ENCODE measurements at places on chromosomes 11 and 22.

- DNase-seq = no peak
These were observed 123.6 kb upstream of the BID start for GRCh38 chr22:17897858-17898257.

GRCh38 chr11:134346976-134347350, 15.2 kb downstream of the GLB1L2 start:
- no peak for DNase-seq

GRCh38 chr11:87443707-87444106, 406.0 kb downstream of the TMEM135 start:
- DNase-seq = no peak

GRCh38 chr11:115194802-115195110, 309.5 kb downstream of the CADM1 start:
- no peak for DNase-seq

- DNase-seq = no peak
These were observed 76.7 kb downstream of the PISD start for GRCh38 chr22:31585161-31585859.

GRCh38 chr11:117866526-117866925, 9.9 kb downstream of the FXYD6 start:
- no peak for DNase-seq

DNA sequence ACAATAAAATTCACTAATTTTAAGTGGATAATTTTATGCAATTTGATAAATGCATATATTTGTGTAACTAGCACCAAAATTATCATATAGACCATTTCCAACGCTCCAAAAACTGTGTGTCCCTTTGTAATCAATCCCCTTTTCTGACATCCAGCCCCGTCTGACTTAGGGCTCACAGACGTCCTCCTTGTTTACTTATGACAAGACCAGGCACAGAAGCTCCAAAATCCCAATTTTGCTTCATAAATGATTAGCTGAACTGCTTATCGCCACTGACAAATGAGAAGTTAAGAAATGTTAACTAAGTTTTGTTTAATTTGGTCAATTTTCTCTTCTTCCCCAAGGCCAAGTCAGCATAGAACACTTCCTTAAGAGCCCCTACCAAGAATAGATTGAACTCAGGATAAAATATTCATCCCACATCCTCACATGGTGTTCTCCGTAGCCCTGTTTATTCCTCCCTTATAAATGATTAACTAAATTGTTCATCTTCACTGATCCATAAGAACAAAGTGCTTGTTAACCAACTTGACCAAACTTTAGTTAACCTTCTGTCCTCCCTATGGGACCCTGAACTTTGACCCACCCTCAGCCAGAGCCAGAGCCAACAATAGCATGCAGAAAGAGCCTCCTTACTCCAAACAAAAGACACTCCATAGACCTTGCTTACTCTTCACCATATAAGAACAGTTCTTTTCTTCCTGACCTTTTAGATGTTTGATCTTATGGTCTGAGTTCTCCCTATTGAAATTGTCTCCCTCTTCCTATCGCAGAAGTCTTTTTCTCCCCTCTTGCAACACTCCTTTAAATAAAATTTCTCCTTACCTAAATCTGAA, 30.8 kb upstream of the GLYAT start:
- DNase-seq = no peak

DNA sequence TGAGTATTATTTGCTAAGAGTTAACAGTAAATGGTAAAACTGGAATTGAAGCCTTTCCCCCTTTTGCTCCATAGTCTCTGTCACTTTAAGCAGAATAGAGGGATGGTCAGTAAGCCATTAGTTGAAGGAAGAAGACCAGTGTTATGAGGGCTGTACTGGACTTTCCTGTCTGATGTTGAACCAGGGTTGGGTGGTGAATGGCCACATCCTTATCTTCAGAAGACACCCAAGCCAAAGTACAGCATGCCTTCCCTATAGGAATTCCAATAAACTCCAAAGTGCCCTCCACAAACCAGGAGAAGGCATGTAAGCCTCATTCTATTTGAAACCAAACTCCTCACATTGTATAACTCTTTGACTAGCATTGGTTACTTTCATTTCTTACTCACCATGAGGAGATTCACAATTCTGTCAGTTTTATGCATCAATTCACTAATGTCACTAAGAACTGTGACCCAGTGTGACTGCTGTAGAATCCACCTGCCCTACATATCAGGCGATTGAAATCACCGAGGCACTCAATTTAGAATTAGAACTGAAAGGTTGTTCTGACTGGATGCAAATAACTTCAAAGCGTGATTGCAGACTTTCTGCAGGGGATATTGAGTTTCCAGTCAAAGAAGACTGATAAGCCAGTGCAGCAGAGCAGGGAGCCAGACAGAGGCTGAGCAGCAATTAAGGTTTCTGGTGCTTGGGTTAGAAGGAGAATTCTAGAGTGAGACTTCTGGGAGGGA, 107.1 kb upstream of the DDI1 start:
- DNase-seq = no peak

DNA sequence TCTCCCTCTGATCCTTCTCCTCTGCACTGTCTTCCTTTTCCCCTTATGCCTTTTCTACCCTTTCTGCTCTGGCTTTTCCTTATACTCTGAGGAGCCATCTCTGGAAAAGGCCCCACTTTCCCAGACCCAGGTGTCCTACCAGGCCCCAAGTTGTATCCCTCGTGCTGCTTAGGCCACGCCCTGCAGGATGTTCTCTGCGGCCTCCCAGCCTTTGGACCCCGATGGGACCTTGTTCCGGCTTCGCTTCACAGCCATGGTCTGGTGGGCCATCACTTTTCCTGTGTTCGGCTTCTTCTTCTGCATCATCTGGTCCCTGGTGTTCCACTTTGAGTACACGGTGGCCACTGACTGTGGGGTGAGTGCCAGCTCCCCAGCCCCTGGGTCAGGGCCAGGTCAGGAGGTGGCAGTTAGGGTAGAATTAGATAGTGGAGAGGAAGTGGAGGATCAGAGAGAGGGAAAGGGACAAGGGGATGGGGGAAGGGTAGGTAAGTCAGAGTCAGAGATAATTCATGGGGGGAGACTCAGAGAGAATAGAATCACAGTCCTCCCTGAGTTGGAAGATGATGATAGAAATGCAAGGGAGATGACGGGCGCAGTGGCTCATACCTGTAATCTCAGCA, 8.9 kb downstream of the PGAP2 start:
- DNase-seq = no peak

DNA sequence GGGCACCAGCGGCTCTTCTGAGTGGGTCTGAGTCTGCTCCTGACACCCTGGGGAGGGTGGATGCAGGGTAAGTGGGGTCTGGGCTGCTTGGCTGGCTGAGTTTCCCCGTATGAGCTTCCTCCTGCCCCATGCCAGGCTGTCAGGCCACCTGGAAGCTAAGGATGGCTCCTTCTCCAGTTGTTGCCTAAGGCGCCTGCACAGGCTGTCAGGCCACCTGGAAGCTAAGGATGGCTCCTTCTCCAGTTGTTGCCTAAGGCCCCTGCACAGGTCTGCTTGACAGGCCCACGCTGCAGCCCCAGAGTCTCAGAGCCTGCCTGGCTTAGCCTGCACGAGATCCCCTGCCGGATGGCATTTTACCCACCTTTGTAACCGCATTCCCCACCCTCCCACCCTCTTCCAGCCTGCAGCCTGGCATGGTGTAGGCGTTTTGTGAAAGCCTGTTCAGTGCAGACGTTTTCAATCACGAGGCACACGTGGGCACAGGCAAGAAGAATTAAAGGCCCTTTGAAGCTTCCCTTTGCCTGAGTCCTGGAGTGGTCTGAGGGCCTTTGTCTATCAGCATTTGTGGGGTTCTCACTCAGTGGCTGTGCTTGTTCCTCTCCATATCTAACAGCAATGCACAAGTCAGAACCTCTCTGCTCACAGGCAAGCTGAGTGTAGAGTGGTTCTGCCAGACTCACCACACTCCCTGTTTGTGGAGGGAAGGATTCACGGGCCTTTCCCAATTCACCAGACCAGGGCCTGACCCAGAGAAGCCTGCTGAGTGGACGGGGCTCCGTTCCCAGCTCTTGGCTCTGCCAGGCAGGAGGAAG, 40.2 kb upstream of the B3GAT1 start:
- DNase-seq = peak; percentile 41

GRCh38 chr11:3840004-3840869, 522 bp downstream of the RHOG start:
- DNase-seq = no peak

- no peak for DNase-seq
These were observed 37.9 kb downstream of the TMPRSS5 start for GRCh38 chr11:113668255-113668654.

- DNase-seq = peak; percentile 59
These were observed 4.1 kb downstream of the KCNQ1 start for GRCh38 chr11:2448661-2449547.

GRCh38 chr11:43736502-43737200, 56.1 kb downstream of the HSD17B12 start:
- no peak for DNase-seq

- DNase-seq = no peak
These were observed 20.2 kb downstream of the RPS6KA4 start for GRCh38 chr11:64379160-64379559.

- no peak for DNase-seq
These were observed 54.4 kb downstream of the RRAS2 start for GRCh38 chr11:14304601-14305000.

- no peak for DNase-seq
These were observed 8.7 kb upstream of the CABP7 start for GRCh38 chr22:29710922-29711593.

DNA sequence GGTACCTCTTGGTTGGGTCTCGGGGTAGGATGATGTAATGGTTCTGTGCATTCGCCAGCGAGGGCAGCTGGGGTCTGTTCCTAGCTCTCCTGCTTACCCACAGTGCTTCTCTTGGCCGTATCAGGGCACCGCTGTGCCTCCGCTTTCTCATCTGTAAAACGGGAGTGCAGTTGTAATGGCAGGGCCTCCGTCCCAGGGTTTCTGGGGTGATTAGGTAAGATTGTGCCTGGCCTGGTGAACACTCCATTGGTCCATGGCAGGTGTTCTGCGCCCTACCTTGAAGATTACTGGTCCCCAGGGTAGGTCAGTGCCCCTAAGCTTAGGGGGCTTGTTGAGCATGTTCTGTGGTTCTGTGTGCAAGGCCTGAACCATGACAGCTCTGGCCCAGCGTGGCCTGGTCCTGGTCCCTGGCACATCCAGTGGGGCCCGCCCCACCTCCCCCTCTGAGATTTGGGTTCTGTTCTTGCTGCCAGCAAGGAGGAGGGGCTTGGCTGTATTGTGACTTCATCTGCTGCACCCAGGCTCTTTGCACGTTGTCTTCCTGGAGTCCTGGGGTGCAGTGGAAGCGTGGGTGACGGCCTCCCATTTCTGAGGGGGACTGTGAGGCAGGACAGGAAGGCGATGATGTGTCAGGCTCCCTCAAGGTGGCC, 4.9 kb downstream of the MYRF start:
- DNase-seq = no peak

- DNase-seq = no peak
These were observed 24.7 kb downstream of the BTBD10 start for GRCh38 chr11:13438291-13438690.

GRCh38 chr22:28017558-28017820, 98.4 kb upstream of the PITPNB start:
- peak; percentile 23 for DNase-seq

GRCh38 chr11:34335331-34335730, 22.5 kb downstream of the ABTB2 start:
- no peak for DNase-seq

GRCh38 chr11:86056351-86056854, 12.5 kb downstream of the PICALM start:
- DNase-seq = no peak

DNA sequence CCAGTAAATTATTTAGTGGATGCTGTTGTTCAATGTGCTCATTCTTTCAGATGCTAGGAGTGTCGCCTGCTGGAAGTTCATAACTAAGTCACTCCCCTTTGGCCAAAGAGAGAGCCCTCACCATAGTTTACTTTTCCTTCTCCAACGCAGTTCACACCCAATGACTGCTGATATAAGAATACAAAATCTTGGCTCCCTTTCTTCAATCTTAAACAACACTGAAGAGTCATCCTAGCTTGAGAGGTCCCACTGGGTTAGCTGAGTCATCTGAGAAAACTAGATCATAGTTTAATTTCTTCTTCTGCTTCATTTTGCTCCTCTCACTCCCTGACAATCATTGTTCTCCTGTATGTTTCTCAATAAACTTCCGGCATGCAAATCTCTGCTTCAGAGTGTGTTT, 5.4 kb upstream of the OR52L1 start:
- DNase-seq = no peak

DNA sequence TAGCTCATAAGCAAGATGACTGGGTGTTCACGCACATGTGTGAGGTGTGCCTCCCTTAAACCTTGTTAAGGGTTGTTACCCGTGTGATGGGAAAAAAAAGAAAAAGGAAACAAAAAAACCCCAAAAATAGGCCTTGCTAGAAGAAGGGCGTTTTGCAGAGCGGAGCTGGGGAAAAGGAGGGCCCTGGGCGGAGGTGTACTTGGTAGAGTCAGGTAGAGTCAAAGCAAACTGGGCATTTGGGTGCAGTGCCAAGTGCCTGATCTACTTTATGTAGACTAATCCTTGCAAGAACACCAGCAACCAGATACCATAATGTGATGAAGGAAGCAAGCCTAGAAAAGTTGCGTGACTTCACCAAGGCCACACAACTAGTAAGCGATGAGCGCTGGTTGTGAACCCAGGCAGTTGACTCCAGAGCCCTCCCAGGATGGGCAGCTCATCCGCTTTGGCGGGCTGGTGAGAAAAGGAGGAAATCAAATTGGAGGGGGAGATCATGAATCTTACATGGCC, 1.2 kb upstream of the TIRAP start:
- no peak for DNase-seq

GRCh38 chr22:30014244-30014643, 66.0 kb upstream of the HORMAD2 start:
- no peak for DNase-seq

DNA sequence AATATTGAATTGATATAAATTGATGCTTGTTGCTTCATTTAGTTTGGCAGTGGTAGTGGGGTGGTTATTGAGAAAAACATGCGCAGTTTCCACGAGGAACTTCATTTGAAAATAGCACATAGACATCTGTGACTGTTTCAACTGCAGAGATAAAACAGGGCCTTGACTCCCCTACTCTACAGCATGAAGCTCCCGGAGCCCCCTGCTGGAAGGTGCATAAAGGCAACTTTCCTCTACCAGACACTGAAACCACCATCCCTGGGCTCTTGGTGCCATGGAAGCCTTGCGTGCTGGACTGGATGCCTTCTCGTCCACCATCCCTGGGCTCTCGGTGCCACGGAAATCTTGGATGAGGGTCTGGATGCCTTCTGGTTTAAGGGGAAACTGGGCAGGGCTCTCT, 195.9 kb downstream of the CSNK2A3 start:
- DNase-seq = no peak
